Stimulated activated CD4-positive, alpha-beta T cell treated with anti-CD3 and anti-CD28 coated beads, Interleukin-2, amount 100 ng/mL, for 4 hours (primary cell): ENCODE measurements at places on chromosomes 6 and 20.

GRCh38 chr6:45187836-45188235 lies 140.3 kb upstream of the RUNX2 start:
- no peak for DNase-seq

DNA sequence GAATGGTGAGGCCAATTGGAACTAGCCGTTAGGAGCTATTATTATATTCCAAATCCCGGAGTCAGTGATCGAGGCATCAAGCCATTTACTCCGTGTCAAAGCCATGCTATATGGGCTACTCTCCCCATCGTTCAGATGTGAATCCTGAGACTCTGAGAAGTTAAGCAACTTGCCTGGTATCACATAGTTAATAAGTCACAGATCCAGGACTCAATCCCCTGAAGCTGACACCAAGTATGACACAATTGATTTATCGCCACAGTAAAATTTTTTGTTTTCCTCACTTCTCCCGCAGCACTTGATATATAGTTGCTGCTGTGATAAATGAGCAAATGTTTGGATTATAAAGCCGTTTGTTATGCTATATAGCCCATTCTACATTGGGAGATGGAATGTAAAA lies 50.8 kb upstream of the TSHZ2 start:
- no peak for DNase-seq

DNA sequence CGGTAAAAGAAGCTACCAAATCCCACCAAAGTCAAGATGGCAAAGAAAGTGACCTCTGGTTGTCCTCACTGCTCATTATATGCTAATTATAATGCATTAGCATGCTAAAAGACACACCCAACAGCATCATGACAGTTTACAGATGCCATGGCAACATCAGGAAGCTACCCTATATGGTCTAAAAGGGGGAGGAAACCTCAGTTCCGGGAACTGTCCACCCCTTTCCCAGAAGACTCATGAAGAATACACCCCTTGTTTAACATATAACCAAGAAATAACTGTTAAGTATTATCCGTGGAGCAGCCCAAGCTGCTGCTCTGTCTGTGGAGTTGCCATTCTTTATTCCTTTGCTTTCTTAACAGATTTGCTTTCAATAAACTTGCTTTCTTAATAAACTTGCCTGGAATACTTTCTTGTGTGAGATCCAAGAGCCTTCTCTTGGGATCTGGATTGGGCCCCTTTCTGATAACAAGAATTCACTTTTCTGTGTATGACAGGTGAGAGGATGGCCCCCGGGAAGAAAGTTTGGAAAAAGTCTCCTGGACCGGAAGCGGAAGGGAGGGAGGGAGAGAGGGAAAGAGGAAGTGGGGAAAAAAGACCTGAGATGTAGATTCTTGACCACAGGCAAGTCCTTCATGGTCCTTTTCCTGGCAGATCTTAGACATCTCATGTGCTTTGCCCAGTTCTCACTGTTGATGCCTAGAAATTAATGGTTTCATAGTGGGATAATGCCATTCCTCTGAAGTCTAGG lies 146.7 kb upstream of the ID4 start:
- no peak for DNase-seq

GRCh38 chr20:37463726-37464494 lies 57.1 kb upstream of the NNAT start:
- DNase-seq = no peak

DNA sequence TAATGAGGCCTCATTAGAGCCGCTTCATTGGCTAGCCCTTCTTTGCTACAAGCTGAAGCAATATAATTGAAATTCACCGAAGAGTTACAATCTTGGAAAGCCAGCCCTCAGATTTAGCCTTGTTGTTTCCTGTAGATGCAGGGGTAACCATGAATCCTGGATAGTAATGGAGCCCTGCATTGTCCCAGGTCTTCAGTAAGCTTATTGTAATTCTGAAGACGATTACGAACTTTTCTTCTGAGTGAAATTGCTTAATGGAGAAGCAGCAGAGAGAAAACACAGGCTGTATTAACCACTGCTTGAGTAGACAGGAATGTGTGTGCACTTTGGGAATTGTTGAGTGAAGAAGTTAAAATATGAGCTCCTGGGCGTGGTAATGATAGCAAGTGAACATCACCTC lies 26.3 kb upstream of the NAA20 start:
- DNase-seq = no peak

DNA sequence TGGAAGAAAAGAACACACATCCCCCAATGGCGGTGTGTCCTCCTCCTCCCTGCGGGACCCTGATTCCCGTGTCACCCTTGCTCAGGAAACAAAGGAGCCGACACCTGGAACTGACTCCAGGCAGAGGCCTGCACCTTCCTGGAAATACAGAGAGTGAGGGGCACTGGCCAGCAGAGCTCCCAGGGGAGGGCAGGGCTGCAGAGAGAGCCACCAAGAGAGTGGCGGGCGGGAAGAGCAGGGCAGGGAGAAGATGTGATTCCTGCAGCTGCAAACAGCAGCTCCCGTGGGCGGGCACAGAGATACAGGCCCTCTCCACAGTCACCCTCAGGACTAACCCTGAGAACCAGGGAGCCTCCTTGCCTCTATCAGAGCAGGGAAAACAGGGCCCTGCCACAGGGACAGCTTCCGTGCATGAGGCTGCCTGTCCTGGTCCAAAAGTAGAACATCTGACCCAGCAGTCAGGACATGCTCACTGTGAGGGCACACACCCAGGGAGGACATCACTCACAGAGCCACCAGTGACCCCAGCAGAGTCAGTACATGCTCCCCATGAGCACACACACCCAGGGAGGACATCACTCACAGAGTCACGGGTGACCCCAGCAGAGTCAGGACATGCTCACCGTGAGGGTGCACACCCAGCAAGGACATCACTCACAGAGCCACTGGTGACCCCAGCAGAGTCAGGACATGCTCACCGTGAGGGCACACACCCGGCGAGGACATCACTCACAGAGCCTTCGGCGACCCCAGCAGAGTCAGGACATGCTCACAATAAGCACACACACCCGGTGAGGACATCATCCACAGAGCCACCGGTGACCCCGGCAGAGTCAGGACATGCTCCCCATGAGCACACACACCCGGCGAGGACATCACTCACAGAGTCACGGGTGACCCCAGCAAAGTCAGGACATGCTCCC lies 193.1 kb downstream of the DLL1 start:
- DNase-seq = no peak

- no peak for DNase-seq
Observed at GRCh38 chr20:63309261-63310071, 16.5 kb downstream of the COL20A1 start.

DNA sequence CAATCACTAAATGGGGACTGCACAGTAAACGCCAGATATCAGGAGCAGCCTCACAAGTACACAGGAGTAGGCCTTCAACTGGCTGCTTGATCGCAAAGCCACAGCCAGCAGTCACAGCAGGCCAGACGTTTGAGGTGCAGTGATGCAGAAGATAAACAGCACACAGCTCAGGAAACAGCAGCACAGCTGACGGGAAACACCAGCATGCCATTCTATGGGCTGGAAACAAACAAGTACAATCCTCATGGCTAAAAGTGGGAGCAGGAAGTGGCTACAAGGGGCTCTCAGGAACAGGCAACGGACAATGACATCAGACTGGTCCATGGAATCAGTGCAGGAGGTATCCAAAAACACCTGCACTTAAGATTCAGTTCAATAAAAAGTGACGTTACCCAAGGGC lies 111.0 kb downstream of the DTNBP1 start:
- no peak for DNase-seq

- no peak for DNase-seq
Observed at GRCh38 chr6:125095580-125096301, 57.8 kb upstream of the TPD52L1 start.
